ENCODE measurements at places on chromosomes 4 and X. TPM values are rescaled to one million over a fixed set of nuclear protein-coding genes. Genes with fewer than 3 reads are reported as not detected.

Gene SMIM14
- total RNA-seq: 5.2 TPM

GRCh38 chrX:124518885-124519284, 172.5 kb downstream of the SH2D1A start:
- no peak for DNase-seq

DNA sequence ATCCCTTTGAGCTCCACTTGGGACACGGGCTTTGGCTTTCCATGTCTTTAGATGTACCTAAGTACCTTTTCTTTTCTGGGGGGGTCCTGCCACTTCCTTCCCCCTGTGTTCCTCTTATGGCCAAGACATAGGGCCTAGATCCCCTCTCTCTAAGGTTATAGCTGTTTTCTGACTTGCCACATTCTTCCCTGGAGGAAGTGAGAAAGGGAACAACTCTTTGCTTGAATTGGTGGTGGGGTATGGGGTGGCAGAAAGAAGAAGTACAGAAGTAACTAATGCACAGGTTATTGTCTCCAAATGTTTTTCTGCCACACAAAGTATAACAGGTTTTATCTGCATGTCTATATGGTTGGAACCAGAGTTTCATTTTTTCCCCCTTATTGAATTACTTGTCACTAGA, 29.7 kb upstream of the DIPK2B start:
- no peak for DNase-seq

- DNase-seq: no peak
Measured at GRCh38 chr4:128596115-128596514, 213.4 kb upstream of the JADE1 start.

DNA sequence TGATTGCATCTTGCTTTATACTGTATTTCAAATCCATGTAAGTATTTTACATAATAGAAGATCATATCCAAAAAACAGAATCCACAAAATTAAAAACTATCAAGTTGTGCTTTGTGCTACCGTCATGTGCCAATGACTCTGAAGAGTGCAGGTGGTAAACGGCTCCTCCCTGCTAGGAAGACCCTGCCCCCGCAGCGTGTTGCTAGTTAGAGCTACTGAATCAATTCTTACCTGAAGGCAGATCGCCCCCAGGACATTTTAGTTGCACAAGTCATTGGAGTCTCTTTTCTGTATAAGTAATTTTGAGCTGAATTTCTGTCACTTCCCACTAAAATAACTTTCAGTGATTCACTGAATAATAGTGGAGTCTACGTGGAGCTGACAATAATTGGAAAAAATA, 599.5 kb upstream of the ZFP42 start:
- no peak for DNase-seq

Gene FGF5
- 0.28 TPM for total RNA-seq

Gene ANOS1
- total RNA-seq: 22.5 TPM

Gene XG
- not detected for total RNA-seq

DNA sequence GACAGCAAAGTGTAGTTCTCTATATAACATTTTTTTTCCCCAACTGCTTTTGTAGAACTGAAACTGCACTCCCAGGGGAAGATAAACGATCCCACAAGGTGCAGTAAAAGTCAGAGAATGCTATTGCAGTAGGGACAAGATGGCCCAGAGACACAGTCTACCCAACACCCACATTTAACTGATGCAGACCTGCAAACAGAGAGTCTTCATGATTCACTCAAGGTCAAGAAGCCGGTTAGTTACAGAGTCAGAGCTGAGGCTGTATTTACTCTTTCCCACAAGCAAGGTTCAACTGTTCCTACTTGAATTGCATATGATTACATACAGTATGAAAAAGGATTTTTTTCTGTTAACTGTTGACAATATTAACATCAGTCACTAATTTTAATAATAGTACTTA, 654.6 kb downstream of the IL1RAPL1 start:
- DNase-seq: no peak

DNA sequence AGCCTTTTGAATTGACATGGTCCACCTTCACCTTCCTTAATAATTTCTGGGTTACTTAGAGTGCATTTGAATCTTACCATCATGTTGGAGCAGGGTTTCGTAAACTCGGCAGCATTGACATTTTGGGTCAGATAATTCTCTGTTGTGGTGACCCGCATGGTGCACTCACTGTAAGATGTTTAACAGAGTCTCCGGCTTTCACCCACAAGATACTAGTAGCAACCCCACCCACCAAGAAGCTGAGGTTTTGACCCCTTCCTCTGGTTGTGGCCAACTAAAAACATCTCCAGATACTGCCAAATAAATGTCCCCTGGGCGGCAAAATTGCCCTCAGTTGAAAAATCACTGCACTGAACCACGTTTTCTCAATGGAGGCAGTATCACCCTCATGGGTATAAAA, 62.7 kb downstream of the CHST7 start:
- DNase-seq: no peak

Gene SGMS2
- 3.3 TPM for total RNA-seq

DNA sequence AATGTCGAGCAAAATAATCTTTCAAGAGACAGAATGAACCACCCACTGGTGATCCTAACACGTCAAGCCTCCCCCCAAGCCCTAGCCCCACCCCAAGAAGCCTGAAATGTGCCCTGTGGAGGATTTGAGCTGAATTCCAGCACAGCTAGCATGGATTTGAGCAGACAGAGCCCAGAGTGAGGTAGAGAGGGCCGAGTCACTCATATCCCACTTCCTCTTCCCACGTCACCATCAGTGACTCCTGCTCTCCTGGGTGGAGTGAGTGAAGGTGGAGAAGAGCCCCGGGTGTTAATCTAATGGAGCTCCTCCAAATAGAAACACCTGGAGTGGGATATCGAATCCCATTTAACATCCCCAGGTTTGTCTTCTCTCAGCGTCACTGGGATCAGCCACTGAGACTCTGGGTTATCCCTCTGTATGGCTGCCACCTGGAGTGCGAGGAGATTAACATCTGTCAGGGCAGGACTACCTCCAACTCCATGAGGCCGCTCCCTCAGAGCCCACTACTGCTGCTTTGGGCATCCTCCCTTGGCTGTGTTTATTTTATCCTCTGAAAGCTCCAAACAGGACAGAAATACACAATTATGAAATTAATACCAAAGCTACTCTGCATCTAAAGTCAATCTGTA, 136.6 kb downstream of the NWD2 start:
- DNase-seq: no peak

DNA sequence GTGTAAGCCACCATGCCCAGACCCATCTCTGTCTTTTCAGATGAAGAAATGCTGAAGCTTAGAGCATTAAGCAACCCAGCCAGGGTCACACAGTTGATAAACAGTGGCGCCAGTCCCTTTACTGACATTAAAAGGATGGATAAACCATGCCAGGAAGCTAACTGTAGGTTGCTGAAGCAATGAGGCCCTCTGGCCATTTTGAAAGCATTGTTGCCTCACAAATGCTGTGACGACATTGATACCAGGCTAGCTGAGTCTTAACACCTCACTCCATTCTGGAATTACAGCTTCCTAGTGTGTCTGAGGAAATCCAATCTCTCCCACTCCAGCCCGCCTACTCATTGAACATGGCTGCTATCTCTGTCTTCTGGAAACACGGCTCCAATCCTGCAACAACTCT, 89.7 kb downstream of the LNX1 start:
- no peak for DNase-seq

DNA sequence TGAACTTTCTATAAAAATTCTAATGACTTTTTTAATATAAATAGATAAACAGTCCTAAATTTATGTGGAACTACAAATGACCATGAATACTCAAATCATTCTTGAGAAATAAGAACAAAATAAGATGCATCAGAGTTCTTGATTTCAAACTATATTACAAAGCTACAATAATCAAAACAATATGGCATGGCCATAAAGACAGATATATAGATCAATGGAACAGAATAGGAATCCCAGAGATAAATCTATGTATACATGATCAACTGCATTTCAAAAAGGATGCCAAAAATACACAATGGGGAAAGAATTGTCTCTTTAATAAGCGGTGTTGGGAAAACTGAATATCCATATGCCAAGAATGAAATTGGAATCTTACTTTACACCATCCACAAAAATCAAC, 98.4 kb upstream of the IL15 start:
- no peak for DNase-seq

GRCh38 chr4:142380052-142380602, 466.0 kb downstream of the INPP4B start:
- DNase-seq: peak; percentile 35

DNA sequence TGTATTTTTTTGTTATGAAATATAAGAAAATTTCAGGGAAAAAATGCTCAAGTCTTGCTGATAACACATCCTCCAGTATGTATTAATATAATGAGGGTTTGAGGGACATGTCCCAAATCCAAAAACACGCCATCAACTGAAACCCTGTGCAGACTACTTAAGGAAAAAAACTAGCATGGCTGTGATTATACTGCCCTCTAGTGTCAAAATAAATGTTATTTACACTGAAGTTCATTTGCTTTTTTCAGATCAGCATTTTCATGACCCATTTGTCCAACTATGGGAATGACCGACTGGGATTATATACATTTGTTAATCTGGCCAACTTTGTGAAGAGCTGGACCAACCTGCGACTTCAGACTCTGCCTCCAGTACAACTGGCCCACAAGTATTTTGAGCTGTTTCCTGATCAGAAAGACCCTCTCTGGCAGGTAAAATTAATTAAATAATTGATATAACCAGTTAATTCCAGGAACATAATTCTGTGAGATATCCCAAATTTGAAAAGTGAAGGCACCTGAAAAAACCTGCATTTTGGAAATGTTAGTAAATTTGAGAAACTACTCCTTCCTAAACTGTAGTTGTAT, 128.5 kb downstream of the PRSS12 start:
- DNase-seq: peak; percentile 81
